Mesenchymal stem cell (in vitro differentiated cells and primary cell): ENCODE measurements at places on chromosomes 12 and 14.

- DNase-seq: no peak
Measured at GRCh38 chr12:57330992-57331391, 80.0 kb upstream of the STAC3 start.

- no peak for DNase-seq
Measured at GRCh38 chr14:94884616-94885230, 114.8 kb upstream of the GSC start.

DNA sequence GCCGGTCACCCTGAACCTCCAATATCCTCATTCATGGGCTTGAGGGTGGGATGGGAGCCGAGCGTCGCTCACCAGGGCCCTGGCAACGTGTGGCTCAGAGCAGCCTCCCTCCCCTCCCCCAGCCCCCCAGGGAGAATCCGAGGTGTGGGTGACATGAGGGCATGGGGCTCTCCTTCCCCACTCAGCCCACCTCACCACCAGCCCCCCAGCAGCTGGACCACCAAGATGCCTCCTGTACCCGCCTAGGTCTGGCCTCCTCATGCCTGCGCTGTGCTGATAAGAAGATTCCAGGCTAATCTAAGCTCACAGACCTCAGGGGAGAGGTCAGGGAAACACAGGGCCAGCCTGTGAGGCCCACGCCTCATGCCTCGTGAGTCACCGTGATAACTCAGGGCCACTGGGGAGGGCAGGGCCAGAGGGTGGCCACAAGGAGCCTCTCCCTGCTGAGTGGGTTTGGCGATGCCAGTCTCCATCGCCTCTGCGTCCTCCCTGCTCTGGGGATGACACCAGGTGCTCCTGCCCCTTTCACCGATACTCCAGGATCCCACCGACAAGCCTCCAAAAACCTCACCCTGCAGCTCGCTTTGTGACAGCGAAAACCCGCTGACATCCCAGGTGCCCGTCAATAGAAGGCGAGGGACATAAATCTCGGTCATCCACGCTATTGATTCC is 56.9 kb downstream of the TESC start:
- DNase-seq: peak; percentile 16

DNA sequence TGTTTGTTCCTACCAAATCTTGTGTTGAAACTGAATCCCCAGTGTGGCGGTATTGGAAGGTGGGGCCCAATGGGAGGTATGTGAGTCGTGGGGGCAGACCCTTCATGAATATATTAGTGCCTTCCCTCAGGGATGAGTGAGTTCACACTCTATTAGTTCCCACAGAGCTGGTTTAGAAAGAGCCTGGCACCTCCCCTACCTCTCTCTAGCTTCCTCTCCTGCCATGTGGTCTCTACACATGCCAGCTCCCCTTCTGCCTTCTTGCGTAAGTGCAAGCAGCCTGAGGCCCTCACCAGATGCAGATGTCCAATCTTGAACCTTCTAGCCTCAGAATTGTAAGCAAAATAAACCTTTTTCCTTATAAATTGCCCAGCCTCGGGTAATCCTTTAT is 105.8 kb downstream of the SPTSSA start:
- DNase-seq: peak; percentile 62

- DNase-seq: peak; percentile 15
Measured at GRCh38 chr12:100956311-100956852, 161.8 kb downstream of the ANO4 start.

DNA sequence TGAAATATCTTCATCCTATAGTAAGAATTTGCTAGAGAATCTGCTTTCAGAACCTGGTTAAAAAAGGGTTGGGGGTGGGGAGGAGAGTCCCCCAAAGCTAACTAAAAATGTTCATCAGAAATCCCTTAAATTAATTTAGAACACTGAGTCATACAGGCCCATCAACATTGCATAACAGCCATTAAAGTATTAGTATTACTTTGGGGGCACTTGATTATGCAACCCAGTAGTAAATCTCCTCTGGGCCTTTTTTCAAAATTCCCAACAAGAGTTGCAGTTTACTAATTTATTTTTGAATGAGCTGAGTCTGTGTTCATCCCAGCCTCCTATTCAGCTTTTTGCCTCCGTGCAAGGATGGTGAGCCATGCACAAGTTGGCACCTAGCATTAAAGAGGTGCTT is 8.8 kb upstream of the SLC24A4 start:
- DNase-seq: no peak

DNA sequence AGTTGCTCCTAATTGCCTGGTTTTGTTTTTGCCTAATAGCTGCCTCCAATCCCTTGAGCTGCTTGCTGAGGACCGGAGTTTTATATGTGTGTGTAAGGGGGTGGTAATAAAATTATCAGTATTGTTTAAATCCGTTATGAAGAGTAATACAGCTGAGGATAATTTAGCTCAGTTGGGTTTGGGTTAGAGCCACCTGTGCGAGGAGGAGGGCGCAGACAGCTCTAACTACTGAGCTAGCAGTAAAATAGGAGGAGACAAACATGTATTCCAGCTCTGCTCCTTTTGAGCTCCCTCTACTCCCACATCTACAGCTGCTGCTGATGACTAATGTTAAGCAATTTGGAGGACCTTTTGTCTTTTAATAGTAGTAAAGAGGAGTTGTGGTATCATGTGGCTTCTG is 61.5 kb downstream of the SPATS2 start:
- DNase-seq: peak; percentile 67

DNA sequence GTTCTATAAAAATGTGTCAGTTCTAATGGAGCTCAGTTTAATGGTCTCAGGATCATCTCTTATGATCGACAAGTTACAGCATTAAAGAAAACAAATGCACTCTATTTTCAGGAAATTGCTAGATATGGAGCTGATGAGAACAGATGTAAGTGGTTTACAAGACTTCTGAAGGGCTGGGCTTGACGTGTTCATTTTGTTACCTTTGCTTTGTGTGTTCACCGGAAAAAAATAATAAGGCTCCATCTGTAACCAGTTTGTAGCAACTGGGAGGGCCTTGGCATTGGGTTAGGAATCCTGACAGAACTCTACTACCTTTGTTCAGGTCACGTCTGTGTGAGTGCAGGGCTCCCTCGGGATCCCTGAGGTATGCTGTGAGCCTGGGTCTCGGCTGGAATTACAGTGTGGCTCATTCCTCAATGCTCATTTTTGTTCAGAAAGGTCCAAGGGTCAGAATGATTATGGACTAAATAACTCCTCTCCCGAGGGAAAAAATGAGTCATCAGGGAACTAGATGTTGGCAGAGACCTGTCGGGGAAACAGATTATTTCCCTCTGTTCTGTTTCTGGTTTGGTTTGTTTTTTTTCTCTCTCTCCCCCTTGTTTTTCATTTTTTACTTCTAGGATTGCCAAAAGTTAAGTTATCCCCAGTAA is 158.0 kb downstream of the SLC5A8 start:
- peak; percentile 87 for DNase-seq

DNA sequence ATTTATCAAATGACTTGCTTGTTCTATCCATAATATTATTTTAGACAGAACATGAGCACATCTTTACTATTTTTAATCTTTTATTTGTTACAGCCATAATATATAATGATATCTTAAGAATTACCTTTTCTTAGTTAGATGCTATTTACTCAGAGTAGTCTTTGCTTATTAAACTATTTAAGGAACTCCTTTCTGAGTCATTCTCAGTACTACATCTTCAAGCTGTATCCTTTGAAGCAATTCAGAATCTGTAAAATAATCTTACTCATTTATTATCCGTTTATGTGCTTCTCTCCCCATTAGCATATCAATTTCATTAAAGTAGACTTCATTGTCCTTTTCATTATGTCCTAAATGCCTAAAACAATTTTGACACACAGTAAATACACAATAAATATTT is 240.4 kb upstream of the FAR2 start:
- no peak for DNase-seq

DNA sequence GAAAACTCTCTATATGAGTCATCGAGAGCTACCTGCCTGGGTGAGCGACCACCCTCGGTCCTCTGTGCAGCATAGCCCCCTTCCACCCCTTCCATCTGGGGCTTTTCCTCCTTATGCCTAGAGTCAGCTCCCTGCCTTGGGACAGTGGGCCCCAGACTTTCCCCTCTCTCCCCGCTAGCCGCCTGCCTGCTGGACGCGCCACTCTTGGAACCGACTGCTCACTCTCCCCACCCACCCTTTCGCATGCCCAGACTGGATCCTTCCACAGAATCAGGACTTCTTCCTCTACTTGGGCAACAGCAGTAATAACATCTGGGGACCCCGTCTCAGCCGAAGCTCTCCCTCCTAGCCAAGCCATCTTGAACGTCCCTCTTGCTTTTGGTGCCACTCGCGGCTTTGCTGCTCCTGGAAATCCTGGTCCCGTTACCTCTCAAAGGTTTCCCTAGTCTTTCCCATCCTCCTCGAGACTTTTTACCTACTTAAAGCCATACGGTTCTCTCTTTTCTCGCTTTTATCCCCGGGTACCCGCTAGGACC is 671 bp downstream of the ESYT1 start:
- DNase-seq: peak; percentile 55

DNA sequence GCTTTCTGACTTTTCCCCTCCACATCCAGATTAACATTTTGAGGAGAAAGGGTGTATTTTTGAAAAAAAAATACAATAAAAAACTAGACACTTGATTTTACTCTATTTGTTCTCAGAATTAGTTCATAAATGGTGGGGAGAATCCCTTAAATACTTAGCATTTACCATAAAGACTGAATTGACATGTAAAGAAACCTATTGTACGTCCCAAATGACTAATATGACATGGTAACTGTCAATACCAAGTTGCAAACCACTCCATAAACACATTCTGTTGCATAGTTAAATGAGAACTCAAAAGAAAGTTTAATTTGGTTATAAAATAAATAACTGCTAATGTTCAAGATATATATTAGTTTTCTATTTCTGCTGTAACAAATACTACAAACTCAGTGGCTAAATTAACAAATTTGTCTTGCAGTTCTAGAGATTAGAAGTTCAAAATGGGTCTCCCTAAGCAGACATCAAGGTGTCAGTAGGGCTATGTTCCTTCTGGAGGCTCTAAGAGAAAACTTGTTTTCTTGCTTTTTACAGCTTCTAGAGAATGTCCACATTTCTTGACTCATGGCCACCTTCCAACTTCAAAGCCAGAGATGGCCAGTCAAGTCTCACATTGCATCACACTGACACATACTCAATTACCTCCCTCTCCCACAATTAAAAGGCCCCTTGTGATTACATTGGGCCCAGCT is 16.0 kb downstream of the NELL2 start:
- DNase-seq: no peak

- DNase-seq: no peak
Measured at GRCh38 chr12:108980831-108981618, 39.8 kb downstream of the SVOP start.

- peak; percentile 73 for DNase-seq
Measured at GRCh38 chr12:91326058-91327027, 143.7 kb upstream of the DCN start.

GRCh38 chr12:98465950-98466602 is 49.3 kb upstream of the TMPO start:
- DNase-seq: peak; percentile 26

- no peak for DNase-seq
Measured at GRCh38 chr12:62446754-62447452, 19.7 kb upstream of the MON2 start.

- DNase-seq: no peak
Measured at GRCh38 chr12:41881891-41882805, 262.5 kb downstream of the GXYLT1 start.

DNA sequence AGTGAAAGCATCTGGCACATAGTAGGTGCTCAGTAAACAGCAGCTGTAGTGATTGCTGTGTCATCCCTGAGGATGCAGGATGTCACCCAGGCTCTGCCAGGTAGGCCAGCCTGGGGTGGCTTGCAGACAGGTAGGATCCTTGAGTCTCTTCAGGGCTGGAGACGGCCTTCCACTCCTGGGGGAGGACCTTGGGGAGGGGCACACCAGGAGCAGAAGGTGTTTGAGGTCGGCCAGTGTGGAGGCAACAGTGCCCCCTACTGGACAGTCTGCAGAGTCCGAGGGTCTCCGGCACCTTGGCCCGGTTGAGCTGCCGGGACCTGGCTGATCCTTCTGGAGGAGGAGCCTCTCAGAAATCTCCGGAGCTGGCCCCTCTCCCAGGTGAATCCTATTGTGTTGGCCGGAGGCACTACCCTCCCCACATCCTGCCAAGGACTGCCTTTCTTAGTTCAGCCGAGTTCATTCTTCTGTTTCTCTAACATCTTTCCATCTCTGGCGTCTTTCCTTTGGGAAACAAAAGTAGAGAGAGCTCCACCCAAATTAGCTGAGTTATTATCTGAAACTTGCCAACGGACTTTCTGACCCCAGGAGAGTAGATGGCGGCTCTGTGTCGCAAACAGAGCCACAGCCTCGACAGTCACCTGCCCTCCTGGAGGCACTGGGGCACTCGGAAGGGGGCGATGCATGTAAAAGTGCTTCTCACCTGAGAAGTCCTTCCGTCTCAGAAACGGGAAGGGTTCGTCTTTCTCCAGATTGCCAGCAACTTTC is 41.8 kb upstream of the CLMN start:
- no peak for DNase-seq

- no peak for DNase-seq
Measured at GRCh38 chr12:114342656-114343055, 63.3 kb downstream of the TBX5 start.

GRCh38 chr14:33369972-33370371 is 431.3 kb downstream of the NPAS3 start:
- no peak for DNase-seq

DNA sequence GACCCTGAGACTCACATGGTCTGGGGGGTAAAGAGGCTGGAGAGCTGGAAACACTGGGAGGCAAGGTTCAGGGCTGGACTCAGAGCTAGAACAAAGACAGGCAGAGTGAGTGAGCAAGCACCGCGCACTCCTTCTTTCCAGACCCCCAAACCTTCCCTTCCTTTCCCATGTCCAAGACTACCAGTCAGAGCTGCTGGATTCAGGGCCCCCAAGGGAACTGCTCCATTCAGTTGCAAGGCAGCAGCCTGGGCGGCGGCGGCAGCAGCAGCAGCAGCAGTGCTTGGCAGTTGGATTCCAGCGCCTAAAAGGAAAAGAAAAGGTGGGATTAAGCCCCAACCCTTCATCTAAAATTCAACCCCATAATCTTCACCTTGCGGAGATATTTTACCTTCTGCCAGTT is 17.1 kb downstream of the RBM23 start:
- DNase-seq: no peak

DNA sequence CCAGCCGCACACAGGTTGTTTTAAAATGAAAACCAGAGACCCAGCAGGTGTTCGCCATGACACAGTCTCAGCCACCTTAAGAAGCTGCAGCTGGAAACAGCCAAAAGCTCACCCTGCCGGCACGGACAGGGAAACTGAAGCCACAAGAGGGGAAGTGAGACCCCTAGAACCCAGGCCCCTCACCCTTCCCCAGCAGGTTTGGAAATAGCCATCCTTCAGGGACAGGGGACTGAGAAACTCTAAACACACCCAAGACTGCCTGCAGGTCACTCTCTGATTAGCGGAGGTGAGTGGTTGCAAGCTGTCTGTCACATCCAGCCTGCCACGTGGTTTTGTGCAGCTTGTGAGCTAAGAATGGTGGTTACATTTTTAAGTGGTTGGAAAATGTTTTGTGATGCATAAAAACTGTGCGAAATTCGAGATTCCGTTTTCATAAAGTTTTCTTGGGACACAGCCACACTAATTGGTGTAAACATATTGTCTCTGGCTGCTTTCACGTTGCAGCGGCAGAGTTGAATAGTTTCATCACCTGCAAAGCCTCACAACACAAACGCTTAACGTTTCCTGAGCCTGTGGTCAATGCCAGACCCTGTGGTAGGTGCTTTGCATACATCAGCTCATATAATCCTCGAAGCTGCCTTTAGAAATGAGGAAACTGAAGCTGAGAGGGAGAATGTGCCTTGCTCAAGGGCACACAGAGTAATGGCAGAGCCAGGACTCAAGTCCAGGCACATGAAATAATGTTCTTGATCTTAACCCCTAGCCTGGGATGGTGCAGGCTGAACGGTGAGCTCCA is 1.7 kb upstream of the SELPLG start:
- no peak for DNase-seq

- no peak for DNase-seq
Measured at GRCh38 chr14:28762303-28762954, 4.2 kb upstream of the FOXG1 start.

GRCh38 chr14:95530473-95531276 is 4.2 kb upstream of the GLRX5 start:
- no peak for DNase-seq
